Posterior vena cava (tissue), 2 donors: ENCODE measurements at places on chromosomes 16 and 17. TPM values are rescaled to one million over a fixed set of nuclear protein-coding genes. Genes with fewer than 3 reads are reported as not detected.

DNA sequence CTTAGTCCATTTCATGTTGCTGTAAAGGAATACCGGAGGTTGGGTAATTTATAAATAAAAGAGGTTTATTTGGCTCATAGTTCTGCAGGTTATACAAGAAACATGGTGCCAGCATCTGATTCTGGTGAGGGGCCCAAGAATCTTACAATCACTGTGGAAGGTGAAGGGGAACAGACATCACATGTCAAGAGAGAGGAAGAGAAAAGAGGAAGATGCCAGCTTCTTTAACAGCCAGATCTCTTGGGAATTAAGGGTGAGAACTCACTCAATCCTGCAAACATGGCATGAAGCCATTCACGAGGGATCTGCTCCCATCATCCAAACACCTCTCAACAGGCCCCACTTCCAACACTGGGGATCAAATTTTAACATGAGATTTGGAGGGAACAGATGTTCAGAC lies 49.5 kb downstream of the BMERB1 start:
- no peak for DNase-seq

GRCh38 chr16:1163567-1164055 lies 10.7 kb downstream of the CACNA1H start:
- no peak for DNase-seq

DNA sequence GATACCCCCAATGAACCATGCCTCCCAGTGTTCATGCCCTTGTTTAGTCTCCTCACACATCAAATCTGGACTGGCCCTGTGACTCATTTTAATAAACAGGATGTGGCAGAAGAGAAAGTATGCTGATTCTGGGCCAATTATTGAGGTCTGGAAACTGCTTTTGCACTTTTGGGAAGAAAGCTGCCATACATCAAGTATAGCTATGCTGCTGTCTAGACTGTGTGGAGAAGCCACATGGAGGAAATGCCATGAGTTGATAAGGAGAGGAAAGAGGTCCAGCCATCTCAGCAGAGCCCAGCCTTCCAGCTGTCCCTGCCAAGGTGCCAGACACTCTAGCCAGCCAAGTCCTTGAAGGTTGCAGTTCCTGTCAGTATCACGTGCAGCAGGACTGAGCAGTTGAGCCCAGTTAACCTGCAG lies 16.7 kb downstream of the RPRML start:
- peak; percentile 18 for DNase-seq

- DNase-seq = no peak
Measured at GRCh38 chr17:66422186-66422585, 119.8 kb downstream of the PRKCA start.

DNA sequence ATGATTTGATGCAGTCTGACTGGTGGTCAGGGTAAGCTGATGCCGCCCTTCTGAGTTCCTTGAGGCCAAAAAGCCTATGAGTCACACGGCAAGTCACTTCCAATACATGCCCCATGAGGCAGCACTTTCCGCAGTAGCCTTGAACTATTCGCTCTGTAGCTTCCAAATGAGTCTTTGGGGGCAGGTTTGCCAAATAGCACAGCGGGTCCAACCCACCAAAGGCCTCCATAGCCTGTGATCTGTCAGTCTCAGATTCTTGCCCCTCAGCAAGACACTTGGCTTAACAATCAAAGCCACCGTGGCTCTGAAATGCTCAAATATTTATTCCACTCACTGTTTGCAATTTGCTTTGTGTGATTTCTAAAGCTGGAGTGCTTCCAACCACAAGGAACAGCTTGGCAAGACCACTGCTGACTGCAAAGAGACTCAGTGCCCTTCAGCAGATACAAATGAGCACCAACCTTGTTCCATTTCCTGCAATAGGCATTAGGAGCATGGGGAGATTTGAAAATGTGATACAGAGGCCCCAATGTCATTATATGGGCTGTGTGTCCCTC lies 45.4 kb downstream of the CLEC19A start:
- no peak for DNase-seq

DNA sequence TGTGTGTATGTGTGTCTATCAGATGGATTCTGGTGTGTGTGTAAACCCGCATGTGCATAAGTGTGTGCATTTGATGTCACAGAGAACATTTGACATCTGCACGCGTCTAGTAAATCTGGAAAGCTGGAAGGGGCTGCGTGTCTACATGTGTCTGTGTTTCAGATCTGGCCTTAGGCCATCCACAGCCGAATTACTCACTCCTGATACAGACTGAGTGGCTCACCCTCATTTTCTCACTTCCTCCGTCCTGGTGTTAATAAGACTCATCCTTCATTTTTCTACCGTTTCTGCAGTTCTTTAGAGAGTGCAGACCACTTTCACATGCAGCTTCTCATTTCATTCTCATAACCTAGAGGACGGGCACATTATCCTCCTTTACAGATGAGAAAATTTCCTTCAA lies 491.6 kb downstream of the CDH13 start:
- no peak for DNase-seq

DNA sequence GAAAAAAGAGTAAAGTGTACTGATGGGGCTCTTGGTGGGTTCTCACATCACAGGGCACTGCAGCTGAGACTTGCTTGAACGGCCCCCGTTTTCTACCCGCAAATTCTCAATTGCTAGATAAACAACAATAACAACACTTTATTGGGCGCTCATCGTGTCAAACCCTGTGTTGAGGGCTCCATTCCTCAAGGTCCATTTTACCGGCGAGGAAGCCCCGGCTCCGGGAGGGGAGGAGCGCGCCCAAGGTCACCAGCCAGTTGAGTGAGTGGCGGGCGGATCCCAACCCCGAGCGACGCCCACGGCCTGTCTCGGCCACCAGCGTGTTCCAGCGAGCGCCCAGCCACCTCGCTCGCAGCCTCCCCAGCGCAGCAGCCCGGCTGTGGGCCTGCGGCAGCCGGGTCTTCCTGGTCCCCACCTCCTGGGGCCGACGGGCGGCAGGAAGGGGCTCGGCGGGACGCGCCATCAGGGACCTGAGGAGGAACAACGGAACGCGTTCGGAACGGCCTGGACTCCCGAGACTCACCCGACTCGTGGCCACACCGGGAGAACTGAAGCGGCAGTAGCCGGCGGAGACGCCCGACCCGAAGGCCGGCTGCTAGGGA lies 373 bp downstream of the CMC2 start:
- DNase-seq = peak; percentile 93

DNA sequence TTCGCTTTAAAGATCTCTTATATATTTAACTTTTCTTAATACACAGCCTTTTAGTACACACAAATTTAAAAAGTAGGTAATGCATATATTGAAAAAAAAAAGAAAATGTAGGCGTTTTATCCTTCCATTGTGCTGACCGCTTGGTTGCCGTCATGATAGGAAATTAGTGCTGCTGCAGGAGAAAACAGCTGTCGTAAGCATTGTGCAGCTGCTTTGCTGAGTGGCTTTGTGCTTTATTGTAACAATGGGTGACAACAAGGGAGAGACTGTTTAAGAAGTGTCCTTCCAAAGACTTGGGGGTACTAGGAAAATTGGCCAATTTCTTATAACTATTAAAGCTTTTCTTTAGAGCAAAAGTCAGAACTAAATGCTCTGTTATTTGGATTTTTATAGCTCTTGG lies 5.0 kb downstream of the HERPUD1 start:
- no peak for DNase-seq

GRCh38 chr17:49964303-49964768 lies 4.7 kb upstream of the DLX4 start:
- DNase-seq = no peak

DNA sequence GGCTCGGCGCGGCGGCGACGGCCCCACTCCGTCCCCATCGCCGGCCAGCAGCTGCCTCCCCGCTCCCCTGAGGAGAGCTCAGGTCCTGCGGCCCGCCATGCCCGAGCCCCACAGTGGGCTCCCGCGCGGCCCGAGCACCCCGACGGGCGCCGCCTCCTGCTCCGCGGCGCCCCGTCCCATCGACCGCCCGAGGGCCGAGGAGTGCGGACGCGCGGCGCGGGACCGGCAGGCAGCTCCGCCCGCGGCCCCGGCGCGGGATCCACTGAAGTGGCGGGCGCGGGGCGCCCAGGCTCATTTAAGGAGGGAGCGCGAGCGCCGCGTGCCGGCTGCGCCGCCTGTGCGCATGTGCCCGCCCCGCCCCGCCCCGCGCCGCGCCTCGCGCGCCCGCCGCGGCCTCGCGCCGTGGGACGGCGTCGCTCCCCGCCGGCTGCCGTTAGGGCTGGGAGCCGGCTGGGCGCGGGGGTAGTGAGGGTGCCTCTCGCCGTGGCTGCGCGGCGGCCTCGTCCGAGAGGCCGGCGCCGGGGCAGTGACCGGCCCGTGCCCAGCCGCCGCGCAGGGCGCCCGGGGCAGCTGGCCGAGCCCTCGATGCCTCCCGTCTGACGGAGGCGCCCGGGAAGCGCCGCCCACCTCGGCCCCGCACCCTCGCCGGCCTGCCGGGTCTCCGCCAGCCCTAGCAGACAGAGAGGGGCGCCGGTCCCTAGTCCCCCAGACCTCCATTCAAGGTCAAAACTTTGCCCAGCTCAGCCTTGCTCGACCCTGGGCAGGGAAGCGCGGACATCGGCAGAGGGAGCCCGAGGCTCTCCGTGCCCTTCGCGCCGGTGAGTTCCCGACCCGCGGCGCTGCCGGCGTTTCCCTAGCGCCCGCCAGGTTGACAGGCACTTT lies at the start of gene NETO2:
Gene NETO2, minus strand, starts transcription at position 269 of the 882 bp plus-strand sequence. CDS start 333 bp downstream, outside the sequence.
- peak; percentile 84 for DNase-seq

- peak; percentile 64 for DNase-seq
Measured at GRCh38 chr17:66939461-66940114, 24.9 kb upstream of the CACNG4 start.

DNA sequence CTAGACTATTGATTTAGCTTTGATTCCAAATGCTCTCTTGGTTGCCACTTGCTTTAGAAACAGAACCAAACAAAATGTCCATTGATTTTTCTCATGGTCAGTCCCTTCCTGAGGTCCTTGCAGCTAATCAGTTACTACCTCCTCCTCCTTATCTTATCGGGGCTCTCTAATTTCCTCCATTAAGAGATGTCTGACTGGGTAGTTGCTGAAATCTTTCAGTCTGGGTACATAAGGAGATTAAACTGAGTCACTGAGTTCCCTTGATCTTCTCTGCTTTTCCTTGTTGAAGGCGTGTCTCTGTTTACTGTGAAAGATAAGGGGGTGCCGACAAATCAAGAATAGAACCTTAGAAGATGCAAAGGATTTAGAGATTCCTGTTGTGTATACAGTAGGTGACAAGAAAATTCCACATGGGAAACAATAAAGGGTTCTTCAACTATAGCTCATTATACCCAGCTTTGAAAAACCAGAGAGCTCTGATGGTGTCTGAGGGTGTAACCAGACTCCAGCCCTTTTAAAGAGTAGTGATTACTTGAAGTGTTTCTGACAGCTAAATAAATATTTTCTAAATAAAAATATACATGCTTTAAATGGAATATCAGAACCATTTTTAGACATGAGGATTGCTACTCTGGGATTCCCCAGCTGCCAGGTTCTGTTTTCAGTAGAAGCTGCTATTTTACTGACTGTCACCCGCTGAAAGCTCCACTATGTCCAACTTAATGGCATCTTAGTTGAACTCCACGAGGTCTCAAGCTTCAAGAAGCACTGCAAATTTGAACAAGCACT lies 791.3 kb upstream of the SOX9 start:
- DNase-seq = no peak

DNA sequence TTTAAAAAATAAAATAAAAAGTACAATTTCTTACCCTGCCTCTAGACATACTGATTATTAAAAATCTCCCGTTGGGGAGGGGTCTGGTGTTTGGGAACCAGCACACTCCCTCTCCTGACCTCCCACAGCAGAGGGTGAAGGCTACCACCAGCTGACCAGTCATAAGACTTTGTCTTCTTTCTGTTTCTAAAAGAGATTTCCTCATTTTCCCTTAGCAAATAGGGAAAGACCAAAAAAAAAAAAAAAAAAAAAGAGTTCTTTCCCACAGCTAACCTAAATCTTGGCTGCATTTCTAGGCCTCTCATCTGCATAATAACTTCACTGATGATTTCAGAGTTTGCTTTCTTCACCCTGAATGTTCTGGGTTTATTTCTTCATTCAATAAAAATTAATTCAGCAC lies 30.3 kb downstream of the CDK5RAP3 start:
- no peak for DNase-seq

DNA sequence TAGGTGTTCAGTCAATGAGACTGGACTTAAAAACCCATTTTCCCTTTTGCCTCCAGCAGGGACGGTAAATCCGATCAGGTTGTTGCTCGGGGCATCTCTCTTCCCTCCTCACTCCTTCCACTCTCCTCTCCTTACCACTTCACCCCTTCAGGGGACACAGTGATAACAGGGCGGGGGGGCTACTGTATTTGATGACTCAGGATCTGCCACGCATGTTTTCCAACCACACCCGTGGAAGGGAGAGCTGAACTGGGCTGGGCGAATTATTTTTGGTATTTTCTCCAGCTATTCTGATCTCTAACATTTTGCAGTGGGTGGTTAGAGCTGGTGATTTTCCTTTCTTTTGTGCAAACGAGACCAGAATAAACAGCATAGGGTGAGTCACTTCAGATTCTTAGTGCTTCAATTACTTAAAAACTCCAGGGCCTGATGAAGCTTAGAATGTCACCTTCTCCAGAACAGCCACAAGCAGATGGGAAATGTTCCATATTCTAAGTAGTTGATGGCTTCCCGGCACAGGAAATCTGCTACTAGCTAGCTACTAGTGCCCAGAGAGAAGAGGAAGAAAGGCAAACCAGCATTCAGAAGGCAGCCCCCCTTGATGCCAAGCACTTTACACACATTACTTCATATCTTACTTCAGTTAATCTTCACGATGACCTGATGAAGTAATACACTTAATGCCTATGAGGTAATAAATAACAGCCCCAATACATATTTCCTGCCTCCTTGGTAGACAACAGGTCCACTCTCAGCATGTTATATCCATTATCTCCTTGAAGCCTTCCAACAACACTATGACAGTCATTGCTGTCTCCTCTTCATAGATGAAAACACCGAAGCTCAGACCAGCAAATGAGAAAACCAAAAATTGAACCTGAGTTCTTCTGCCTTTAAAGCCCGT lies 74.1 kb downstream of the ASIC2 start:
- DNase-seq = no peak

GRCh38 chr17:3222505-3222904 lies 15.0 kb downstream of the OR1A1 start:
- DNase-seq = no peak

- peak; percentile 92 for DNase-seq
Measured at GRCh38 chr17:8436169-8436843, 622 bp downstream of the NDEL1 start.

- DNase-seq = no peak
Measured at GRCh38 chr17:77206158-77206956, 65.6 kb downstream of the SEC14L1 start.

Gene KRT31
- not detected for total RNA-seq

Gene PHKB
- 61.5 TPM for total RNA-seq

Gene NME4
- 70.7 TPM for total RNA-seq

Gene NTN3
- 0.29 TPM for total RNA-seq

Gene NGFR
- total RNA-seq = 35.7 TPM

Gene ZC3H18
- total RNA-seq = 29.1 TPM

Gene GLOD4
- 41.5 TPM for total RNA-seq
